ENCODE measurements at places on chromosomes 1 and 21.

DNA sequence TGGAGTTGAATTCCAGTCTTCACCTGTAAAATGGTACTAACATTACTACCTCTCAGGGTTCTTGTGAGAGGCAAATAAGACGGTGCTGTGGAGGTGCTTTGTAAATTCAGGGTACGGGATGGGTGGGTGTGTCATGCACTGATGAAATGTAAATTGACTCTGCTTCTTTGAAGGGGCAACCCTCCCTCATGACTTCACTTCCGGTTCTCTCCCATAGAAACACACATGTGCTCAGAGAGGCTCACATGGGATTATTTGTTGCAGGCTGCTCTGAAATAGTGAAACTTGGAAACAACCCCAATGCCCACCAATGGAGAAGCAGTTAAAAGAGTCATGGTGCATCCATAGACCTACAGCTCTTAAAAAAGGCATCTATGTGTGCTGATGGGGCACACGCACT is 44.9 kb upstream of the SCMH1 start:
- DNase-seq = no peak

- DNase-seq = no peak
These were observed 8.4 kb downstream of the PDE9A start for GRCh38 chr21:42661688-42662429.

GRCh38 chr1:232303222-232303620 is 326.7 kb downstream of the SIPA1L2 start:
- DNase-seq = no peak

- DNase-seq = no peak
These were observed 49.5 kb downstream of the DR1 start for GRCh38 chr1:93395195-93395594.

DNA sequence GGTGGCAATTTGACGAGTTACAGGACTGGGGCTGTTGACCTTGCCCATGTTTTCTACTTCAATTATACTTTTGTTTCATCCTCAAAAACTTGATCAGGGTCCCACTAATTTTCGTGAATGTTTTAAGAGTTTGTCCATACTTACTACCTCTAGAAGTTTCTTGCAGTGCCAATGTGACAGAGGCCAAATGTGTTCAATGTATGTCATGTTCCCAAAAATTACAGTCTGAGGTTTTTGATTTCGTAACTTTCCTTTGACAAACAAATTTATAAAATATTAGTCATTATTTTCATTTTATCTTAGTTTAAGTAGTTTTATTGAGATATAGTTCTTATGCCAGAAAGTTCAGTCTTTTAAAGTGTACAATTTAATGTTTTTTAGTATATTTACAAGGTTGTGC is 15.3 kb downstream of the VPS13D start:
- DNase-seq = no peak

- DNase-seq = no peak
These were observed 2.2 kb downstream of the PALMD start for GRCh38 chr1:99648107-99648506.

DNA sequence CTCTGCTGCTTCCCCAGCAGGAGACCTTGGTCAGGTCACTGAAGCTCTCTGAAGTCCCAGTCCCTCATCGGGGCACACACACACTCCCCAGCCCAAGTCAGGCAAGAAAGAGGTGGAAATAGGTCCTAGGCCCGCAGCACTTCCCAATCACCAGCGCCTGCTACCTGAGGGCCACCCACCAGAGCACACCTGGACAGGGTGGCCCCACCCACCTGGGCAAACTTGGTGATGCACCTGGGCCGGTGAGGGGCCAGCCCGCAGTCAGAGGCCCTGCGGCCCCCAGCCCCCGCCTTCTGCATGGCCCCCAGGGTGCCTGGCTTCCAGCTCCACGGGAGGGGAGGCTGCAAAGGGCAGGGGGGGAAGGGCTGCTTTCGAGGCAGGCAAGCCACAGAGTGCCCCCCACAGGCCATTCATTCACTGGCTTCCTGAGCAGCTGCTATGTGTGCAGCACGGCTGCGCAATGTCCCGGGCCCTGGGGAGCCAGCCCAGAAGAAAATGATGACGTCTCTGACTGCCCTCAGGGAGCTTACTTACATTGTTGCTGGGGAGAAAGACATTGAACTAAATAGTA is 4.7 kb downstream of the SH2D5 start:
- no peak for DNase-seq

DNA sequence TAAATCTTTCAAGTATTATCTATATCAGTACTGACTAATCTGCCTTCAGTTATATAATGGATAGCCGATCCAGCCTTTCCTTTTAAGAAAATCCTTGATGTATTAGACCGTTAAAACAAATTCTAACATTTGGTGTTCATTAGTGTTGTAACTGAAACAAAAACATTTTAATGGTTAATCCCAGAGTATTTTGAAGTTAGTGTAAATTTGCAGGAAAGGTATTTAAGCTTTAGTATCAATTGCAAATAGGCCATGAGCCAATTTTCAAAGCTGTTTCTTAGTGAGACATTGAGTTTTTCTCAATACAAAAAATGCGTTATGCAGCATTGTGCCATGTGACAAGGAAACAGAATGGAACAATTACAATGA is 29.6 kb downstream of the DISP1 start:
- DNase-seq = no peak

DNA sequence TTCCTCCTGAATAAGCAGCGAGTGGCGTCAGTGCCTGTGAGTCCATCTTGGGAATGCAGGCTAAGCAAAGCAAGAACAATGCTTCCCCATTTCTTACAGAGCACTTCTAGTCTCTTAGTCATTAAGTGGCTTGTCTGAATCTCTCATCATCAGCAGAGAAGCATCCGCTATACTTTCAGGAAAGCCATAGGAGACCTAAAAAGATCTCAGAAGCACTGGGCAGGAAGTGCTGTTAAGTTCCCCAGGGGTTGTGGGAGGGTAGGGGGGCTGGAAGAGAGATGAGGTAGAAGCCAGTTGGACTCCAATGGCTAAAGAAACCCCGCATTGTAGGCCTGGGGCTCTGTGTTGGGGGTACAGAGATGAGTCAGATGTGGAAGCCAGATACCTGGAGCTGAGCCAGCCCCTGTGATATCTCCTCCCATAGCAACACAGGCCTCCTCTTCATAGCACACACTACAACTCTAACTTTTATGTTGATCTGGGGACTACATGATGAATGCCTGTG is 44.9 kb downstream of the SYT6 start:
- no peak for DNase-seq

- no peak for DNase-seq
These were observed 91.1 kb upstream of the ZBTB18 start for GRCh38 chr1:243959998-243960397.

DNA sequence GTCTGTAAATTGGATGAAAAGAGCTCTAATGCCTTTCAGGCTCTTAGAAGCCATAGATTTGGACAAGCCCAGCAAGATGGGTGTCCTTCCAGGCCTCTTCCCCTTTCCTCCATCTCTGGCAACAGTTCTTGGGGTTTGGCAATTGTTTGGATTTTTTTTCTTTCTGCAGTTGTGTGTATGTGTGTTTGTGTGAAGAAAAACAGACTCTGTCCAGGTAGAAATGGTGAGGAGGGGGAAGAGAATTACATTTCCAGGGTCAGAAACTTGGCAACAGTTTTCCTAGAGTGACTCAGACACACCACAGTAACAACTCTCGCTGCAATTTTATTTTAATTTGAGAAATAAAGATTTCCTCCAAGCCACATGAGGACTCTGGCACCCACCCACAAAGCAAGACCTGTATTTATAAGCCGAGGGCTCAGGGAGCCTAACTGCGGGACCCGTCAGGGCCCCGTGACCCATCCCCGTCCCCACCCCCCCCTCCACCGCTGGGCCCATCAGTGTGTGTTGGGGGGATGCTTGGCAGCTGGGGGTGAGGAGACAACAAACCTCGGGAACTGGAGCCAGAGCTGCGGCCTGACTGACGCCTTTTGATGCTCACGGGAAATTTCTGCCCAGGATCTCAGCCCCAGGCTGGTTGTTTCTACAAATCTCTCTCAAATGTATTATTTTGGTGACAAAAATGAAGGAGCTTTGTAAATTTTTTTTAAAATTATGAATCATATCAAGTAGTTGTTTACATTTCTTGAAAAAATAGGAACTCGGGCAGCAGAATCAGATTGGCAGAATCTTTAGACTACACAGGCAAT is 4.4 kb downstream of the TMEM200B start:
- no peak for DNase-seq

DNA sequence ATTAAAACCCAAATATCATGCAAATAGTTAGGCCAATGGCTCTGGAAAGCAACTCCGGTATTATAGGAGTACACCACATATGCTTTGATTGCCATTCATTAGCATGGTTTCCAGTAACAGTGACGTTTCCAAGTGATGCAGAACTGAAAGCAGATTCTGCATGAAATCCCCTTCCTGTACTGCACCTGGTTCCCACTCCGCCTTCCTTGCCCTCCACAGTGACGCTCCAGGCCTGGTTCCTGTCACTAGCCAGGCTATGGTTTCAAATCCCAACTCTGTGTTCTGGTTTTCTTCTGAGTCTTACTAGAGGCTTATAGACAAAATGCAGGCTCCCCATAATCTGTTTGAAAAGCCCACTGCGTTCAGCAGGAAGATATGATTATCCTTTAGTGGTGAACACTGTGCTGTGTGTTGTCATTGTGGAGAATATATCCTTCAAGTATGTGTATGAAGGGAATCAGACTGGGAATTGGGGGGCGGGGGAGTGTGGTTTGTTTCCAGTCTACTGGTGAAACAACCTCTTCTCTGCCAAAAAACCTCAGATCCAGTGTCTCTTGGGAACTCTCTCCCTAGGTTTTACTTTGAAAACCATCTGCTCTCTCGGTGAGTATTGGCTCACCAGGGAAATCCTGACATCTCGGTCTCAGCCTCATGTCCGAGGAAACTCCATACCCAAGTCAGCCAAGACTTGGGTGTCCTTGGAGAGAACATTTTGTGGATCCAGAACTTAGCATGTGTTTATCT is 78.7 kb downstream of the TYW3 start:
- DNase-seq = no peak

GRCh38 chr1:118223426-118223825 is 38.4 kb upstream of the SPAG17 start:
- no peak for DNase-seq

DNA sequence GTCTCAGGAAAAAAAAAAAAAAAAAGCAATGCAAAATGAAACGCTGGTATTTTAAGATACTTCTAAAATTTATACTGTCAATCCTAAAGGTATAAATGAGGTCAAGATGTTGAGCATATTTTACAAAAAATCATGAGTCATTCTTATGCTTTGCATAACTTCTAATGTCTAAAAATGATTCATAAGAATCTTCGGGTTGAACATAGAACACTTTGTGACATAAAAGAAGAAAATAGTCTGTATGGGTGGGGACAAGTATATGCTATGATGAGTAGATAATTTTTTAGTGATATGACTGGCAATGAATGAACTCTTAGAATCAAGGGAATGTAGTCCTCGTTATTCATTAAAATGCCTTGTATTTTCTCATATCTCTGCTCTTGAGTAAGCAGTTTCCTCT is 416.9 kb upstream of the USP24 start:
- no peak for DNase-seq

GRCh38 chr1:93000291-93000690 is 39.0 kb upstream of the DIPK1A start:
- no peak for DNase-seq

DNA sequence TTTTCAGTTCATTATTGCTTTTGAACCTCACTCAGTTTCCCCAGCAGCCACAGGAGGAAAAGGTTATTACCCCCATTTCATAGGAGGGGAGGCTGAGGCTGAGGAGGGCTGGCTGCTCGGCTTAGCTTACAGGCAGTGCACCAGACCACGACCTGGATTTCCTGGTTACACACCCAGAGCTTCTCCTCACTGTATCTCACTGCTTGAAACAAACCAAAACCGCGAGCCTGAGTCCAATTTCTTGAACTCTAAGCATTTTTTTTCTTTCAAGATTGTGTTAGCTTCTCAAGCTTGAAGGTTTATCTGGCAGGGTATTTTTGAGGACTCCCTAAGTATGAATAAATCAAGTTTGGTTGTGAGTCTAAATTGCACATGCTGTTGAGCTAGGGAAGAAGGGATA is 188.9 kb upstream of the EDN2 start:
- DNase-seq = peak; percentile 69

DNA sequence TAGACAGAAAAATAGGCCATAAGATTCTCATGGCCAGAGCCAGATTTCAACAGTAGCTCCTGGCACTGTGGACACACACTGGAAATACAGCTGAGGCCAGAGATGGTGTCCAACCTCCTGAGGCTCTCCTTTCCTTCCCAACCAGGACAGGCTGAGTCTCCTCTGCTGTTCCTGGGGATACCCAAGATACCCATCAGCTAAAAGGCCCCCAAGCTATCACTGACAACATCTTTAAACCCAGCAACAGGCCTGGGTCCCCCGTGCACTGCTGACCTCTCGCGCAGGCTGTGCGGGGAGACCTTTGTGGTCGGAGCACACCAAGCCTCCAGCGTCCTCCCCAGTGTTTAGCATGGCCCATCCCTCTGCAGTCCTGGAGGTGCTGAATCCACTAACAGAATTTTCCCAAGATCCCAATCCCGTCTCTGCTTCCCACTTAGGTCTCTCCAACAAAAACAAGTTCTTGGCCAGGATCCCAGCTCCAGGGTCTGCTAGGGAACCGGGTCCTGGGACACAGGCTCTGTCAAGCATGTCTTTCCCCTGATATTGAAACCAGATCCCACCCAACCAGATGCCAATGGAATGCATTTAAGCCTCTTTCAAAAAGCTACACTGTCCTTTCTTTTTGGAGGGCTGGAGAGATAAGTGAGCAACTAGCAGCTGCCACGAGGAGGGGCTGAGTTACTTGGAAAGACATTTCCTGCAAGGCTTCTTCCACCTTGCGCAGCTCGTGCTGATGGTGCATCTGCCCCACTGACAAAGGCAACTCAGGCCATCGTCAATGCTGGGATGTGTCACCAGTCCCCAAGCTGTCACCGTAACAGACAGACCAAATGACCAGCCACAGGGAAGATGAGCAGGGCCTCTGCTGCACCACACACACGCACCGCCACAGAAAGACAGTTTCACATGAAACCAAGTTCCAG is 73.2 kb downstream of the BCAR3 start:
- DNase-seq = peak; percentile 20

DNA sequence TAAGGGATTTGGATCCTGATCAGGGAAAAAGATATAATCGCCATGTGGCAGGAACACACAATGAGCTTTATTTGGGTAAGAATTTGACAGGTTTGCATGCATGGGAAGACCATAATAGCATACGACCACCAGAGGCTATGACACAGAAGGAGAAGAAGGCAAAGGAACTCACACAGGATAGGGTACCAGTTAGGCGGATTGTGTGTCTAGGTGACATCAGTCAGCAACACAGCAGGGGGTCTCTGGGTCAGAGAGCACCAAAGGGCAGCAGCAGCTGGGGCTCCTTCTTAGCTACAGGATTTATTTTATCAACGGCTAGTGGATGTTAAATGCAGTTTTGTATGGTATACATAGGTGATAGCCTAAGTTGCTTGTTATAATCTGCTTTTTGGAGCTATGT is 551.3 kb downstream of the KCNT2 start:
- no peak for DNase-seq

GRCh38 chr1:84693005-84693404 is 2.7 kb upstream of the SSX2IP start:
- peak; percentile 22 for DNase-seq

DNA sequence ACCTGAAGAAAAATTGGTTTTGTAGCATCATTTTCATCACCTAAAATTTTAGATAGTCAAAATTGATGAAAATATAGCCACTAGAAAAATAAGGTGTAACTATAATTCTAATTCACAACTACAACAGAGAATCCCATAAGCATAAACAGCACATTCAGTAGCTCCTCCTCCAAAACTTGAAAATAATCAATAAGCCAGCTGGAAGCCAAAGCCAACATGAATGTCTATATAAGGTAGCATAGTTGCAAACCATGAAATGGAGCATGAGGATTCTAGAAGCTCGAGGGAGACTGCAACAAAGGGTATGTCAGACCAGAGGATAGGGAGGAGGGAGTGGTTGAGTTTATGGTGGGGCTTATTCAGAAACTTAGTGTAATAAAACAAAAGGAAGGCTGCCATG is 22.4 kb downstream of the ACBD3 start:
- DNase-seq = no peak
